ENCODE measurements at places on chromosomes 11 and 22. TPM values are rescaled to one million over a fixed set of nuclear protein-coding genes. Genes with fewer than 3 reads are reported as not detected.

The KLHDC7B gene
- total RNA-seq: not detected

The PAK1 gene
- total RNA-seq: 24.6 TPM

The CRYBB2 gene
- not detected for total RNA-seq

The FAM168A gene
- total RNA-seq: 15.3 TPM

The C11orf86 gene
- 60.2 TPM for total RNA-seq

The IRAG1 gene
- 0.01 TPM for total RNA-seq

The ZP1 gene
- total RNA-seq: not detected

The FJX1 gene
- 41.9 TPM for total RNA-seq

The MPPED2 gene
- total RNA-seq: not detected

The NEU3 gene
- 4.0 TPM for total RNA-seq

The THY1 gene
- 14.5 TPM for total RNA-seq

The TTC28 gene
- 1.5 TPM for total RNA-seq

The POU2AF2 gene
- total RNA-seq: not detected

The PAX6 gene
- total RNA-seq: 0.90 TPM

The CYB5R2 gene
- total RNA-seq: 4.3 TPM

The PGR gene
- total RNA-seq: not detected

The OR8K1 gene
- not detected for total RNA-seq

The OR52K2 gene
- total RNA-seq: not detected

The TSGA10IP gene
- not detected for total RNA-seq

The JHY gene
- total RNA-seq: 3.5 TPM

The ELMOD1 gene
- 0.15 TPM for total RNA-seq

The SUSD2 gene
- total RNA-seq: 49.5 TPM

The MIOX gene
- not detected for total RNA-seq

The NPAS4 gene
- total RNA-seq: not detected

The ADM gene
- total RNA-seq: 104 TPM
